Activated T-cell treated with anti-CD3 and anti-CD28 coated beads, Interleukin-2, amount 50 U/mL, for 48 hours (primary cell): ENCODE measurements at places on chromosomes 4 and X.

- no peak for DNase-seq
Observed at GRCh38 chr4:52574036-52574435, 85.1 kb downstream of the USP46 start.

GRCh38 chr4:83558680-83559079 lies 22.8 kb downstream of the GPAT3 start:
- no peak for DNase-seq

DNA sequence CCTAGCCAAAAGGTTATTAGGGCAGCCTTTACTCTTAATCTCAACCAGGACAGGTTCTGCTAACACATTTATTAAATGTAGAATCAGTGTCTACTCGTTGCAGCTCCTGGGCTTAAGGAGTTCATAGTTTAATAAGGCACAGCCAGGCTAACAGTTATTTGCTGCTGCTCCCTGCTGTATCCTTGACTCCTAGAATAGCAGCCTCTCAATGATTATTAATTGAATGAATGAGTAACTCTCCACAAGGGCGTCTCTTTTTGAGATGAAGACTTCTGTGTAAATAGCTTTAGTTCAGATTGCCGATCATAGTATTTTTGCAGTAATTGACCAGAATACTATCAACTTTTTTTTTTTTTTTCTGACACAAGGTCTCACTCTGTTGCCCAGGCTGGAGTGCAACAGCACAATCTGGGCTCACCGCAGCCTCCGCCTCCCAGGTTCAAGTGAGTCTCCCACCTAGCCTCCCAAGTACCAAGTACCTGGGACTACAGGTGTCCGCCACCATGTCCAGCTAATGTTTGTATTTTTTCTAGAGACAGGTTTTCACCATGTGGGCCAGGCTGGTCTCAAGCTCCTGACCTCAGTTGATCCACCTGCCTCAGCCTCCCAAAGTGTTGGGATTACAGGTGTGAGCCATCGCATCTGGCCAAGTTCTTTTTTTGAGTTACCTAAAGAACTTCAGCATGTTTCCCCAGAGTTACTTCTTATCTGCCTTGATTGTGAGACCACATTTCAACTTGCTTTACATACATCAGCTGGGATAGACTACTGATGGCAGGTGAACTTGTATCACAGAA lies 2.9 kb downstream of the UGDH start:
- no peak for DNase-seq

- no peak for DNase-seq
Observed at GRCh38 chr4:107818301-107818910, 6.3 kb upstream of the SGMS2 start.

GRCh38 chr4:176195184-176195978 lies at the start of gene SPATA4:
Gene SPATA4, minus strand, starts transcription at chr4:176195585. Its CDS starts 23 bp downstream, at chr4:176195562.
- DNase-seq, result peak; percentile 94

GRCh38 chrX:71103110-71103983 lies 3.2 kb downstream of the CXorf65 start:
- peak; percentile 66 for DNase-seq

DNA sequence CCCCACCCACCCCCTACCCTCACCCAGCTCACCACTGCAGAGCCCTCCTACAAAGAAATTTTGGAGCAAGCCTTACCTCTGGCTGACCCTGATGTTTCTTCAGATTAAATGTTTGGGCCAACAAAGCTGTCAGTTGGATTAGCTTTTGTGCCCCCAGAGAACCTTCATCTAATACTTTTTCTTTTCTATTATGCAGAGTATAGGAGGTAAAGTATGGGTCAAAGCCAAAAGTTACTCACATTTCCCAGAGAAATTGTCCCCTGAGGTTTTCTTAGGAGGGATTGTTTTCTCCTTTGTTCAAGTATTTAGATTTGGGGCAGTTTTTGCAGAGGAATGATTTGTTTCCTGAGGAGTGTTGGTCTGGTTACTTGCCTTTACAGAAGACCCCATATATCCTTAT lies 69.5 kb downstream of the AASDH start:
- DNase-seq, result no peak

DNA sequence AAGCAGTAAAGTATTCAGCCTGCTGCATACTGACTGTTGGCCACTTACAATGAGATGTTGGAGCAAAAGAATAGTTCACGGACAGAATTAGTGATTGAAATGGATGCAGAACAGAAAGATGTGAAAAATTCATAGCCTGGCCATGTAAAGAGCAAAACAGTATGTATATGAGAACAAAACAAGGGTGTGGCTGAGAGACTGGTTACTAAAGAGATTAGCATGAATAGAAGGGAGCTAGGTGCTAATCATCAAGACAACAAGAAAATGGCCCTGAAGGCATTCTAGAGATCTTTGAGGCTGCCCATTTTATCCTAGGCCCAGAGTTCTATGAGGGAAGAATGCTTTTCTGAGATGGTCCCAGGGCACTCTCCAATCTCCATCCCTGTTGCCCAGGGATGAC lies 208.5 kb downstream of the ARHGEF9 start:
- DNase-seq, result no peak

DNA sequence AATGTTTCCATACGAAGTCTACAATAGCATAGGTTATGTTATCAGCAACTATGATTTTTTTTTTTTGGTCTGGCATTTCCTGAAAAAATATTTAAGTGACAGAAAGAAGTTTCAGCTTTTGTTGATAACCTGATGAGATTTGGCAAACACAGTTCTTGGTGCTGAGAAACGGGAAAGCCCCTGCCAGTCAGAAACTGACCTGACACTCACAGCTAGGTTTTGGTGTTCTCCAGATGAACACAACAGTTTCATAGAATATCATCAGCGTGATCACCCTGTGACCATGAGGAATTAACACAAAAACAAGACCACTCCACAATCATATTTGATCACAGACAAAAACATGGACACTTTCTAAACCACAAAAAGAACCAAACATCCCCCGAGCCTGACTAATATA lies 152.5 kb upstream of the DCAF8L1 start:
- no peak for DNase-seq

- no peak for DNase-seq
Observed at GRCh38 chrX:136780241-136780640, 491 bp downstream of the ARHGEF6 start.

- DNase-seq, result no peak
Observed at GRCh38 chr4:11805842-11806241, 377.1 kb upstream of the HS3ST1 start.

- no peak for DNase-seq
Observed at GRCh38 chr4:137032222-137032621, 500.1 kb downstream of the PCDH18 start.

DNA sequence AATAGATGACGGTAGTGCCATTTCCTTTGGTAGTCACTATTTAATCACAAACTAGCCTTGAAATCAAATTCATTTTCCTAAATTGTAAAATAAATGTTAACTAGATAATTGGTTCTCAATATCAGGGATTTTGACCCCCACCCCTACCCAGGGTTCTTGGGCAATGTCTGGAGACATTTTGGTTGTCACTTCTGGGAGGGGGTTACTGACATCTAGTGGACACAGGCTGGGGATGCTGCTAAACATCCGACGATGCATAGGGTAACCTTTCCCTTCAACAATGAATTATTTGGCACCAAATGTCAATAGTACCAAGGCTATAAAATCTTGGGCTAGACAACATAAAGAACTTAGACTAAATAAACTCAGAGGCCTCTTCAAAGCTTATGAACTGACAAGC lies 285.8 kb upstream of the TRPC5 start:
- no peak for DNase-seq

DNA sequence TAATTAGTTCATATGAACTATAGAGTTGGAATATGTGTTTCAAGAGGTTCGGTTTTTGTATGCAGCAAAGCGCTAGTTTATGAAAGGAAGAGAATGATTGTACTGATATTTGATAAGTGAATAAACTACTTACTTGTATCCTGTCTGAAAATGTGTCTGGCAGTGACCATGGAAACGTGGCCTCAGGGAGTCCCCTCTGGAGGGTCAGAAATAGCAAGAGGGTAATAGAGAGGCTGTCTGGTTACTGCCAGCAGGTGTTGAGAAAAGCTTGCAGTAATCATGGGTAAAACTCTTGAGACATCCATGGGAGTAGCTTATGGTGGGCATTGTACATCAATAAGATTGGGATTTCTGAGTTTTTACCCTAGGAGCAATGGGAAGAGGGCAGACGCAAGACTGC lies 77.1 kb downstream of the DCLK2 start:
- no peak for DNase-seq

- DNase-seq, result no peak
Observed at GRCh38 chr4:6258741-6259140, 10.9 kb upstream of the WFS1 start.

GRCh38 chrX:130443875-130444274 lies 42.1 kb downstream of the RBMX2 start:
- no peak for DNase-seq

GRCh38 chr4:8399298-8399697 lies 41.2 kb downstream of the ACOX3 start:
- DNase-seq, result no peak

DNA sequence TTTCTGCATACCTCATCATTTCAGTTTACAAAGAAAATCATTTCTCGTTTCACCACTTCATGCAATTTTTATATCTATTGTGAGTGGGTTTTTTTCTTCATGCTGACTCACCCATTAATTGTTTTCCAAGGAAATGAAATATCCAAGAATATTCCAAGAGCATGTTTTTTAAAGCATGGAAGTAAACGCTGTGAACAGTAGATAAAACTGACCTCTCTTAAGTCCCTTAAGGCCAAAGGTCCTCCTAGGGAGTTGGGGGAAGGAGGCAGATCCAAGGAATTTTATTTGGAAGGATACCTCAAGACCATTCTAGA lies 2.6 kb upstream of the APBB2 start:
- DNase-seq, result no peak

DNA sequence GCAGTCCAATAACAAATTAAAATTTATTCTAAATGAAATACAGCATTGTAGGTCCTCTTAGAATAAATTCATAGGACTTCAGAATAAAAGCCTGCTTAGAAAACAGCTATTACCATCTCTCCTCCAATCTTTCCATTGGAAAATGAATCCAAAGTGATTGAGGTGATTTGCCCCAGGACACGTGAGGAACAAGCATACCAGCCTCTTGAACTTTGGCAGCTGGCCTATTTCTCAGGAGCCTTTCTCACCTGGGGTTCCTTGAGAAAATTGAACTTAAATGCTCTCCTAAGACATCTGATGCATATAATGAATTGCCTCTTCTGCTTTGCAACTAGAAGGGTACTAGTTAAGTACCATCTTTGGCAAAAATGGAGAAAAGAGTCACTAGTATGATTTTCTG lies 13.5 kb downstream of the ARHGAP24 start:
- DNase-seq, result no peak

GRCh38 chr4:153497988-153498967 lies 32.1 kb downstream of the TMEM131L start:
- no peak for DNase-seq

- DNase-seq, result no peak
Observed at GRCh38 chr4:140595065-140595464, 26.3 kb upstream of the UCP1 start.
